ENCODE measurements at places on chromosomes 12 and 14.

- no peak for DNase-seq
Measured at GRCh38 chr12:120024193-120024592, 35.2 kb downstream of the BICDL1 start.

GRCh38 chr12:123519141-123520001, 14.1 kb downstream of the RILPL1 start:
- DNase-seq = no peak

GRCh38 chr14:36096090-36096489, 80.4 kb downstream of the PTCSC3 start:
- no peak for DNase-seq

- no peak for DNase-seq
Measured at GRCh38 chr12:82209533-82209932, 148.7 kb downstream of the CCDC59 start.

DNA sequence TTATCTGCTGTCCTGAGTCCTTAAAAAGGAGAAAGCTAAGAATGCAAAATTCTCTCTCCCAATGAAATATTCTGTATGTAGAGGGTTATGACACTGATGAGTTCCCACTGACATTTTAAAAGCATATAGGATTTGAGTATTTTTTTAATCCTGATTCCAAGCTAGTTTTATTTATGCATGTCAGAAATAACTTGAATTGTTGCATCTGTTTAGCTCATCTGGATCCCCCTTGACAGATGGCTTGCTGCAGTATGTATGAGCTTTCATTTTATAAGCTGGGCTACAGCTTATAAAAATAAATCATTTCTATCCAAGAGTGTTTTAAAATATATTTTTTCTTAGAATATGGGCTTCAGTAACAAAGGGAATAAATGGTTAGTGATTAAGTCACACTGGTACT, 495.3 kb downstream of the NELL2 start:
- DNase-seq = peak; percentile 74

- no peak for DNase-seq
Measured at GRCh38 chr14:29442696-29443095, 485.0 kb downstream of the PRKD1 start.

DNA sequence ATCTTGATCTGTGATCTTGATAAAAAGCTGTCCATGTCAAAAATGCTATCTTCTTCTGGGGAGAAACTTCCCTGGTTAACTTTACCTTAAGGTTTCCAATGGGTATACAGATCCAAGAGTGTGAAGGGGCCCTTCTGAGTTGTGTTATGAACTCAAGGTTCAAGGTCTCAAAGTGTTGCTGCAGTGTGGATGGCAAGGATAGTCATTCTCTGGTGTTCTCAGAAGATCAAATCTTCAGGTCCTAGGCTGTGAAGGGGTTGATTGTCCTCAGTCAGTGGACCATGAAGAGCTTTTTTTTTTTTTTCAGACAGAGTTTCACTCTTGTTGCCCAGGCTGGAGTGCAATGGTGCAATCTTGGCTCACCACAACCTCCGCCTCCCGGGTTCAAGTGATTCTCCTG, 114.4 kb downstream of the SPTSSA start:
- DNase-seq = no peak

DNA sequence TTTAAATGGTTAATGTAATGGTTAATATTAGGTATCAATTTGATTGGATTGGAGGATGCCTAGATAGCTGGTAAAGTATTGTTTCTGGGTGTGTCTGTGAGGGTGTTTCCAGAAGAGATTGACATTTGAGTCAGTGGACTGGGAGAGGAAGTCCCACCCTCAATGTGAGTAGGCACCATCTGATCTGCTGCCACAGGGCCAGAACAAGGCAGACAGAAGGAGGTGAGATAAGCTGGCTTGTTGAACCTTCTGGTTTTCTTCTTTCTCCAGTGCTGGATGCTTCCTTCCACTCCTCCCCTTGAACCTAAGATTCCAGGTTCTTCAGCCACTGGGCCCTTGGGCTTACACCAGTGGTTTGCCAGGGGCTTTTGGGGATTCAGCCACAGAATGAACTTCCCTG, 756.5 kb upstream of the LRFN5 start:
- DNase-seq = no peak

GRCh38 chr12:77940011-77940423, 109.3 kb downstream of the NAV3 start:
- DNase-seq = no peak

GRCh38 chr12:16499611-16500010, 106.4 kb downstream of the LMO3 start:
- DNase-seq = no peak

- DNase-seq = no peak
Measured at GRCh38 chr12:46385438-46385837, 12.9 kb upstream of the SLC38A2 start.

DNA sequence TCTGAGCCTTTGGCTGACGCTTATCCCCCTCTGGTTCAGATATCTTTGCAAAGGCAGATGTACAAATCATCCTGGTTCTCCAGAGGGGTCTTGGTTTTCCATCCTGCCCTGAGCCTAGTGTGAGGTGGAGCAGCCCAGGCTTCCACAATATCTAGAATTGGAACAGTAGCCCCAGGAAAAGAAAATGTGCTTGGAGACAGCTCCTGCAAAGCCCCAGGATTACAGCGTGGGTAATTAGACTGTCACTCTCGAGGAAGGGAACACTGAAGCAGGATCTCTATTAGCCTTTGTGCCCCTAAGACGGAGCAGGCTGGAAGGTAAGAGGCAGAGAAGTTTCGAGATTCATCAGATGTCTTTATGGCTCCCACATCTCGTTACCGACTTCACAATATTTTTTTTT, 59.4 kb downstream of the TMEM132C start:
- DNase-seq = no peak

DNA sequence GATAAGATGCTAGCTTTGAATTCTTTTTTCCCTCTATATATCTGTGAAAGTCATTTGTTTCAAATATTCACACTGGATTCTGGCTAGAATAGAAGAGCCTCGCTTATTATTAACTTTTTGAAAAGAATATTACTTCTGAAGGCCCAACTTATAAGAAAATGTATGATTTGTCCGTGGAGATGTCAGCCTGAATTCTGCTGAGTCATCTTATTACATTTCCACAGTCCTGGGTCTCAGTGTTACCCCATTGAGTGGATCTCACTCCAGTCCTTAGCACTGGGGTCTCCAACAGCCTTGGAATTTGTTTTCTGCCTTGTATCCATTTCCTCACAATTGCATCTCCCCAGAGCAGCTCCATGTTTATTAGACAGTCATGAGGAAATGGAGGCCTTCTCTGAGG, 907.9 kb downstream of the VRK1 start:
- DNase-seq = no peak
